Muscle of leg (tissue), 16 donors: ENCODE measurements at places on chromosomes 7 and 10.
A peak's percentile ranks its signal among the peaks of the same experiment; 100 is the strongest.

GRCh38 chr7:1852517-1853430 is 182.7 kb downstream of the ELFN1 start:
- no peak for DNase-seq

DNA sequence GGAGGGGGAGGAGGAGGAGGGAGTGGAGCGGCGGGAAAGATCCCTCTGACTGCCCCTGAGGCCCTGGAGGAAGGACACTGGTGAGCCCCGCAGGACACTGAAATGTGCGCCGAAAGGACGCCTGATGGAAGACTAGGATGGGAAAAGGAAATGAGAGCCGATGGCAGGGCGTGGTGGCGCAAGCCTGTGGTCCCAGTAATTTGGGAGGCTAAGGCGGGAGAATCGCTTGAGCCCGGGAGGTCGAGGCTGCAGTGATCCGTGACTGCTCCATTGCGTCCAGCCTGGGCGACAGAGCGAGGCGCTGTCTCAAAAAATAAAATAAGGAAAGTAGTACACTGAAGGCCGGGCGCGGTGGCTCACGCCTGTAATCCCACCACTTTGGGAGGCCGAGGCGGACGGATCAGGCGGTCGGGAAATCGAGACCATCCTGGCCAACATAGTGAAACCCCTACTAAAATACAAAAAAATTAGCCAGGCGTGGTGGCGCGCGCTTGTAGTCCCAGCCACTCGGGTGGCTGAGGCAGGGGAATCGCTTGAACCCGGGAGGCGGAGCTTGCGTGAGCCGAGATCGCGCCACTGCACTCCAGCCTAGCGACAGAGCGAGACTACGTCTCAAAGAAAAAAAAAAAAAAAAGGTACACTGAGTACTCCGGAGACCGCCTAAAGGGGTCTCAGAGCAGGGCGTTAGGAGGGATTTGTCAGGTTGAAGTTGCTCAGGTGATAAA is 561 bp upstream of the HNRNPF start:
- DNase-seq: peak; percentile 34

DNA sequence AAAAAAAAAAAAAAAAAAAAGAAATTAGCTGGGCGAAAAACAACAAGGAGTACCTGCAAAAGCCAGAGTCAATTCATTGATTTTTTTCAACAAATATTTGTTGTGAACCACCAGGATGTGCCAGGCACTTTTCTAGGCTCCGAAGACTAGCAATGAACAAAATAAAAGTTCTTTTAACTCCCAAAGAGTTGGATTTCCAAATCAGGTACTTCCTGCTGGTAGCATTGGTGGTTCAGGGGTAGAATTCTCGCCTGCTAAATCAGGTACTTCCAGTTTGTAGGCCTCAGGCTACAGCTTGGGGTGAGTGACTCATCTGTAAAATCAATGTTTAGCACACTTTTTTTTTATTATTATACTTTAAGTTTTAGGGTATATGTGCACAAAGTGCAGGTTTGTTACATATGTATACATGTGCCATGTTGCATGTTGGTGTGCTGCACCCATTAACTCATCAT is 10.9 kb downstream of the PPA1 start:
- DNase-seq: no peak

DNA sequence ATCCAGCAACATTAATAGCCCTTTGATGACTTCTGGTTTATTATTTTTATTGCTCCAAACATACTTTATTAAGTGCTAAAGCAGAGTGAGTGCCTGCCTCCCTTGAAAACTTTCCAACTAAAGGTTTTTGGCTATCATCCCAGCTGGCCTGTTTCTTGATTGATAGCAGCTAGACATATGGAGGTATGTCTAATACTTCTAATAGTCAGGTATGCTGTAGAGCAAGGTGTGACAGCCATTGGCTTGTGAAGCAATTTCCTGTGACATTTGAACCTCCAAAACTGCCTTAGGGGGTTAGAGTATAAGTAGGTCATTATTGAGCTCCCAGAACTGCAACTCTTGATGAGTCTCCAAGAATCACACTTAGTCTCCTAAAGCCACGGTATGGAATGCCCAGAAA is 55.8 kb downstream of the LOXL4 start:
- no peak for DNase-seq

- DNase-seq: no peak
Observed at GRCh38 chr10:92244796-92245195, 46.1 kb downstream of the CPEB3 start.

- peak; percentile 53 for DNase-seq
Observed at GRCh38 chr7:101164071-101164840, 1.1 kb downstream of the VGF start.

- DNase-seq: no peak
Observed at GRCh38 chr10:123100030-123100762, 35.6 kb upstream of the HMX3 start.

- no peak for DNase-seq
Observed at GRCh38 chr7:82685214-82685613, 241.6 kb upstream of the CACNA2D1 start.

DNA sequence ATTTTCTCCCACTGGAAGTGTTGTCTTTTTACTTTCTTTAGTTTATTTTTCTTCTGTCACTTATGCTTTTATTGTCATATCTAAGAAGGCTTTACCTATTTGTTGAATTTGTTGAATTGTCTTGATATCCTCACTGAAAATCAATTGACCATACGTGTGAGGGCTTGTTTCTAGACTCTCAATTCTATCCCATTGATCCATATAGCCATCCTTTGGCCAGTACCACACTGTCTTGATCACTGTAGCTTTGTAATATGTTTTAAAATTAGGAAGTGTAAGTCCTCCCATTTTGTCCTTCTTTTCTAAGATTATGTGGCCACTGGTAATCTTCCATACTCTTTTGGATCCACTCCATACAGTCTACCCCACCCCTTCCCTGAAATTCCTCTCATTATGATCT is 25.5 kb upstream of the MNX1 start:
- no peak for DNase-seq

- no peak for DNase-seq
Observed at GRCh38 chr10:104923501-104923900, 282.4 kb downstream of the SORCS3 start.

DNA sequence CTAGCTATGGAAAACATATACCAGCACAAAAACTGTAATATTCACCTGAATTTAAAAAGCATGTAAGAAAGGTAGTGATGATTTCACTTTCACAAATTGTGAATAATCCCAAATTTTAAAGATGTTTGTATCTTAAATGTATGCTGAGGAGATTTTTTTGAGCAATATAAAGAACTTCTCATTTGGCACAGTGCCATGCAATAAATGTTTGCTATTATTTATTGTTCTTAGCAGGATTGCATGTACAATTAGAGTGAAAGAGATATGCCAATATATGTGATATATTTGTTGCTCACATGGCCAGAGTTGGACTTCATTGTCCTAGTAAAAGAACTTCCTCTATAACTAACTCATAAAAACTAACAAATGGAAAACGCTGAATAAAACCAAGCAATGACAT is 895.1 kb upstream of the KCND2 start:
- no peak for DNase-seq

GRCh38 chr7:106346678-106347217 is 62.0 kb upstream of the NAMPT start:
- peak; percentile 67 for DNase-seq

- peak; percentile 50 for DNase-seq
Observed at GRCh38 chr10:13049774-13050420, 48.4 kb upstream of the CCDC3 start.

- DNase-seq: no peak
Observed at GRCh38 chr10:105973902-105974301, 1190.6 kb downstream of the SORCS1 start.

GRCh38 chr10:84088626-84089025 is 50.7 kb upstream of the GHITM start:
- DNase-seq: no peak

DNA sequence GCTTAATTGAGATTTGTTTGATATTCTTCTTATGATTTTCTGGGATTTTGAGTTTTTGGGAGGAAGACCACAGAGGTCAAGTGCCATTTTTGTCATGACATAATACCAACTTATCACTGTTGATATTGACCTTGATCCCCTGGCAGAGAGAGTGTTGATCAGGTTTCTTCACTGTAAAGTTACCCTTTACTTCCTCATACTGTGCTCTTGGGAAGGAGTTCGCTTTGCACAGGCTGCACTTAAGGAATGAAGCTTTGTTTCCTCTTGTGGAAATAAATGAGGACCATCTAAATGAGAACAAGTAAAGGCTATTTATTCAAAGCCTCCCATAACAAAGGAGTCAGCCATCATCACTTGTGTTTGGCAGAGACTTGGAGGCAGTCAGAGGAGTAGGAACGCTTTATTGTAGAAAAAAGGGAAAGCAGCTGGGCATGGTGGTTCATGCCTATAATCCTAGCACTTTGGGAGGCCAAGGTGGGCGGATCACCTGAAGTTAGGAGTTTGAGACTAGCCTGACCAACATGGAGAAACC is 16.1 kb downstream of the ST7 start:
- no peak for DNase-seq

- DNase-seq: no peak
Observed at GRCh38 chr7:16951483-16952080, 69.8 kb upstream of the AGR3 start.

DNA sequence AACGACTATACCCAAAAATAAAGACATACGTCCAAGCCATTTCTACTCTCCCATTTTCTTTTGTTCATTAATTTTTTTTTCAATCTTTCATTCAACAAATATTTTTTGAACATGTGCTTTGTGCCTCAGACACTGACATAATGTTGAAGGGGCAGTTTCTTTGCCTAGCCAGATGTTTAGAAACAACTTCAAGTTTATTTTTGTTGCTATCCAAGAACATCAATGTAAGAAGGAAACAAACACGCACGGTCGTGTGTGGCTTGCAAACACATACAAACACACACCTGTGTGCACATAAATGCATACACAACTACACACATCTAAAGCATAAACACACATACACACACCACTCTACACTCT is 39.9 kb downstream of the BTBD16 start:
- DNase-seq: no peak

DNA sequence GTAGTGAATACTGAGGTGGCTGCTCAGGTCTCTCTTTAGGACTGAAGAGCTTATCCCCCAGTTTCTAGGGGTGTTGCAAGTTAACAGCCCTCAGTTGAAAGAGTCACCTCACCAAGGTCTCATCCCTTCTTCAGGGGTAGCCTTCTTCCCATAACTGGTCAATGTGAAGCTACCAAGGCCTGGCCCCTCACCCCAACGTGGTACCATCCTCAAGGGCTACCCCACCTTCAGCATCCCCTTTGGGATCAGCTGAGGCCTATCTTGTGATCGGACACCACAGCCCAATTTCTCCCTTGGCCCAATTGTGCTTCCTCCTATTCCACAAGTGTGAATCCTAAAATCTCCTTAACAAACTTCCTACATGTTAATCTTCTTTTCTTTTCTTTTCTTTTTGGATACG is 289.5 kb upstream of the MKLN1 start:
- DNase-seq: no peak

DNA sequence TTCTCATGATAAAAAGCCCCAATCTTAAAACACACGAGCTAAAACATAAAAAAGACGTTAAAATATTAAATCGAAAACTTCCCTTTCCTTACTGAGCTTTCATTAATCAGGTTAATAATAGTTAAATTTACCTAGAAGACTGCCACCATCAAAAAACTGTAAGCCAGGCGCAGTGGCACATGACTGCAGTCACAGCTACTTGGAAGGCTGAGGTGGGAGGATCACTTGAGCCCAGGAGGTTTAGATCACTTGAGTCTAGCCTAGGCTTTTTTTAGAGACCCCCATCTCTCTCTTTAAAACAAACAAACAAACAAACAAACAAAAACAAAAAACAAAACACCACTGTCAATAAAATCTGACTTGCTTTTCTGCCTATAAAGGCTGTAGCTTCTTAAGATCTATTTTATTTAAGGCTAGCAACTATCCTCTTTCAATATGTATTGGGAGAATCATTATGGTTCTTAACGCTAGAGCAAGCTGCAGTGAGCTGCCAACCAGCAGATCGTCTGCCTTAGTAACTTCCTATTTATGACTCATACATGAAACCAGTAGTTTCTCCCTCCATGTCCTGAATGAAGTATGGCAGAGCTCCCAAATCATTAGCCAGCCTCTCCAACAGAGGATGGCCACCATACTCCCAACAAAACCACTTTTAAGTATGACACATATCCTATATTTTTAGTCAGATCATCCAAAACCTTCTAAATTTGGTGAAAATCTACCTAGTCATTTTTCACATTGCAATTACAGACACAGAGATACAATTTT is 163.7 kb downstream of the SRPK2 start:
- DNase-seq: peak; percentile 70

GRCh38 chr7:41544241-41544640 is 158.6 kb downstream of the INHBA start:
- DNase-seq: no peak

DNA sequence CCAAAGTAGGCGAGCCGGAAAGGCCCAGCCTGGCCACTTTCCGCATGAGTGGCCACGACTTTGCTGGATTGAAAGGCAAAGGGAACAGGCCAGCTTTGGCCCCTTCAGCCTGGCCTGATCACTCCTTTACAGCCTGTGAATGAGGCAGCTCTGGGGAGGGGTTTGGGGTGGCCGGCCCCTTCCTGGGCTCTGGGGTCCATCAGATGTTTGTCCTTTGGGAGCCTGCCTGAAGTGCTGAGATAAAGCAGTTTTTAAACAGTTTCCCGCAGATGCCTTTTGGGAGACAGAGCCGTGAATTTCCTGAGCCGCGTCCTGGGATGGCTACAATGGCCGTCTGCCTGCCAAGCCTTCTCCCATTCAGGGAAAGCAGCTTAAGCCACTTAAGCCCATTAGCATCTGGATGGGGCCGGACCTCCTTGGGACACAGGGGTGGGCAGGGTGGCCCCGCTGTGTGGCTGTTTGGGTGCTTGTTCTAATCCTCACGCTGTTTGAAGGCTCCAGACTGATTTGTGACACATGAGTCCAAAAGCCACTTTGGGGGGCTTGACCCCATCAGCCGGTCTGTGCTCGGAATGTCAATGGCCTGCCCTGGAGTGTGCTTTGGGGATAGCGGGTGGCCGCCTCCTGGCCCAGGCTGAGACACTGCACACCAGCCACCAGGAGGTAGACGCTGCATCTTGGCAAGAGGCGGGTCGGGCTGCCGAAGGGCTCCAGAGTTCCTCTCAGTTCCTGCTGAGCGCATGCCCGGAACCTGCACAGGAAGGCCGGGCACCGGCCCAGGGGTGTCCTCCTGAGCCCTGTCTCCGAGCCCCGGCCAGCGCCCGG is 38.9 kb downstream of the NKX6-2 start:
- no peak for DNase-seq

DNA sequence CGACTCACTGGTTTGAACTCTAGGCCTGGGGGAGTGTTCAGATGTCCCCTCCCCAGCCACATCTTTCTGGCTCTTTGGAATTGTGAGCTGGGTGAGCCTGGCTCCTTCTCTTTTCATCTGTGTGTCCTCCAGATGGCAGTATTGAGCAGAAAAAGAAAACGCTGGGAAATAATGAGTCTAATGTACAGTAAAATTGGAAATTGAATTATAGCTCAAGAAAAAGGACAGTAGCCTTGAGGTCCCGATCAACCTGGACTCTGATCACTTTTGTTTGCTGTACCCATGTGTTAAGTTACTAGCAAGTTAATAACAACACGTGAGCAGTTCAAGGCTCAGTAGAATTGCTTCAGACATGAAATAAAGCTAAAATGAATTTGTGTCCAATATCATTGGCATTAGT is 77.9 kb downstream of the SNX10 start:
- DNase-seq: peak; percentile 84
